ENCODE measurements at places on chromosomes 2 and 18. TPM values are rescaled to one million over a fixed set of nuclear protein-coding genes. Genes with fewer than 3 reads are reported as not detected.

Gene FOXD4L1
- 0.13 TPM for total RNA-seq

Gene SCN7A
- total RNA-seq = not detected

Gene SAG
- not detected for total RNA-seq

Gene ERBB4
- under 0.01 TPM for total RNA-seq

Gene MAL
- total RNA-seq = 11.0 TPM

Gene IGFBP5
- total RNA-seq = 0.51 TPM

Gene ABCB11
- total RNA-seq = 0.26 TPM

Gene PCARE
- total RNA-seq = not detected

Gene MOGAT1
- not detected for total RNA-seq

Gene SOX11
- not detected for total RNA-seq

Gene KIF1A
- not detected for total RNA-seq

Gene GPR75
- 0.79 TPM for total RNA-seq

Gene LYG2
- total RNA-seq = not detected

Gene NTSR2
- not detected for total RNA-seq

Gene C1GALT1C1L
- total RNA-seq = not detected

Gene ALPG
- total RNA-seq = not detected

Gene PROKR1
- total RNA-seq = not detected

Gene TNS1
- 2.0 TPM for total RNA-seq

Gene RIOK3
- 144 TPM for total RNA-seq

Gene RRM2
- 1.0 TPM for total RNA-seq

Gene AOX1
- 15.7 TPM for total RNA-seq

Gene IWS1
- 51.0 TPM for total RNA-seq

Gene ASXL2
- total RNA-seq = 4.2 TPM

Gene ANTXR1
- 1.5 TPM for total RNA-seq

Gene TBR1
- total RNA-seq = under 0.01 TPM

Gene CRYGD
- total RNA-seq = not detected

Gene FAM228B
- total RNA-seq = 3.2 TPM

Gene DCDC2C
- total RNA-seq = not detected

Gene OSR1
- 1.7 TPM for total RNA-seq

Gene WDR75
- total RNA-seq = 42.5 TPM

All from bronchial epithelial cell (primary cell).